Lower lobe of right lung (tissue), 2 donors: ENCODE measurements at places on chromosomes 5 and 9. TPM values are rescaled to one million over a fixed set of nuclear protein-coding genes. Genes with fewer than 3 reads are reported as not detected.

- DNase-seq, result peak; percentile 74
- no peaks in the 10 kb centered on the region for H3K36me3 ChIP-seq
- no peak overlapping the region for H3K4me3 ChIP-seq
- H3K27ac ChIP-seq, result peak overlapping the region; percentile 69
Observed at GRCh38 chr5:132500931-132501628, 10.5 kb upstream of the IRF1 start.

DNA sequence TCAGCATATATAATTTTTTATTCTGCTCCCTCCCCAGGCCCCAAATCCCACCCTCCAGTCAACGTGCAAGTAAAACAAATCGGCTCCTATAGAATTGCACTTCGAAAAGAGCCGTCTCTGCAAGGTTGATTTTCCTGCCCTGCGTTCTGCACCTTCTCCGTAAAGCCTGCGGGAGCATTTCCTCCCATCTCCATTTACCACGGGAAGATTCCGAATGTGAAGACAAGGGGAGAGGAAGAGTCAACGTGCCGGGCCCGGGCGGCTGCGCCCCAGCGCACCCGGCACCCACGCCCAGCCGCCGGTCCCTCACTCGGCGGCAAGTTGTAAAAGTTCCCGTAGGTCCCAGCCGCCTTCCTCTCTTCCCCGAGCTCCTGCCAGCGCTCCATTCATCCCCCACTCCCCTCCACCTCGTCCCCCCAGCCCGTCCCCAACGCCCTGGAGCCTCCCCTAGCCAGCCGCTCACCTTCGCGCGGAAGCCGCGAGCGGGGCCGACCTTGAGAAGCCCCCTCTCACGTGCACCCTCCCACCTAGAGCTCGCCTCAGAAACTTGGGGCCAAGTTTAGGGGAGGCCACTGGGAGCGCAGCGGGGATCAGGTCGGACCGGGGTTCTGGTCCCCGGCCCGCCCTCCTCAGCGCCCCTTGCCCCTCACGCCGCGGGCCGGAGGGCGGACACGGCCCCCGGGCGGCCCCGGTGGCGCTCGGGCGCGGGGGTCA is 431 bp downstream of the BNC2 start:
- peak overlapping the region; percentile 61 for H3K4me3 ChIP-seq
- H3K4me1 ChIP-seq, result no peaks in the 10 kb centered on the region
- DNase-seq, result no peak
- H3K27me3 ChIP-seq, result peaks cover 9% of the 10 kb centered on the region
- no peaks in the 10 kb centered on the region for H3K36me3 ChIP-seq

DNA sequence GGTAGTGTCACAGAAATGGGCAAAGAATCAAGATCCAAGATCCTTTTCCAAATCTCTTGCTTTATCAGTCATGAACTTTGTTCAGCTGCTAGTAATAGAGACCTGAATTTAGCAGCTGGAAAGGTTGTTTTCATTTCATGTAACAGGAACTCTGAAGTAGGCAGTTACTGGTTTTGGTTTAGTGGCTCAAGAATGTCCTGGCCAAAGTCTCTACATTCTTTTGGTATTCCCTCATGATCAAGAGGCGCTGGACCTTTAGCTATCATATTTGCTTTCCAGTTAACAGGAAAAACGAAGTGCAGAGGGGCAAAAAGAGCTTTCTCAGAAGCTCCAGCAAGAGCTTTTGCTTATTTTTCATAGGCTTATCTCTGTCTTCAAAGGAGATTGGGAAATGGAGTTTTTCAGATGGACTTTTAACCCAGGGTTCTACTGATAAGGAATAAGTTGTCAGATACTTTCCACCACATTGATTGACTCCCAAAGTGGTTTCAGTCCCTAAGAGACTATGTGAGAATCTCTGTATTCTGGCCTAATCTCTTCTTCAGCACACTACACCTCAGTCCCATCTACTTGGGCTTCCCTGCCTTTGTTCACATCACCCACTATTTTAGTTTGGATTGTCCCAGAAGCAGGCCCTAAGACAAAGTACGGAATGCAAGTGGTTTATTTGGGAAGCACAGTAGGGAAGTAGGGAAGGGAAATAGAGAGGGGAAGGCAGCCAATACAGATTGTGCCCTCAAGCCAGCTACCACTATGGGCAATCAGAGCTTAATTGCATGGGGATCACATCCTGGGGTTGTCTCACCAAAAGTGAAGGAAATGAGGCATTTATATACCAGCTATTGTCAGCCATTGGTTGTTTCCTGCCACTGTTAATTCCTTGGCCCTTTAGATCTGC is 359.3 kb downstream of the LRRC70 start:
- H3K4me3 ChIP-seq, result no peak overlapping the region
- no peaks in the 10 kb centered on the region for H3K36me3 ChIP-seq
- peaks cover 14% of the 10 kb centered on the region for H3K4me1 ChIP-seq
- H3K27ac ChIP-seq, result no peak overlapping the region

- no peak overlapping the region for H3K27ac ChIP-seq
- H3K4me1 ChIP-seq, result no peaks in the 10 kb centered on the region
- no peaks in the 10 kb centered on the region for H3K27me3 ChIP-seq
- no peak for DNase-seq
- H3K36me3 ChIP-seq, result no peaks in the 10 kb centered on the region
Observed at GRCh38 chr9:79215821-79216220, 355.9 kb upstream of the TLE4 start.

- H3K27me3 ChIP-seq, result no peaks in the 10 kb centered on the region
- H3K27ac ChIP-seq, result peak overlapping the region; percentile 73
- DNase-seq, result peak; percentile 62
- H3K36me3 ChIP-seq, result no peaks in the 10 kb centered on the region
Observed at GRCh38 chr5:134503088-134503936, 22.2 kb upstream of the JADE2 start.

DNA sequence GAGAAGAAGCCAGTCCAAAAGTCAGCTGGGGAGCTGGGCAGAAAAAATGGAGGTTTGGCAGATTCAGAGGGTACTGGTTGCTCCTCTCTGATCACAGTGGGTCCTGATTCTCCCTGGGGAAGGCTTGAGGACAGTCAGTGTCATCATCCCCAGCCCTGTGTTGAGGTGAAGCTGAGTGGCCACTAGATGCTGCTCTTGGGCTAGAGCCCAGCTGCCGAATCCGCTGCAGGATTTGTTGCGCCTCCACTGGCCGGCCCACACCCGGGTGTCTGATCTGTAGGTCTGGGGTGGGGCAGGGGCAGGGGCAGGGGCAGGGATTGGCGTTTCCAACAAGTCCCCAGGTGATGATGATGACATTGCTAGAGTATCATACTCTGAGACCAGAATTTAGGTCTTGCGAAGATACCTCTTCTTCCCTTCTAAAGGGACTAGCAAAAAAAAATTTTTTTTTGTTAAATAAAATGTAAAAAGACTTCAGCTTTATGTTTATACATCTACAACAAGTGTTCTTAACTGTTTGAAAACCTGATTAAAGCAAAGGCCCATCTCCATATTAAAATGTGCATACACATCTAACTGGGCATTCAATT is 106.8 kb downstream of the PDE6A start:
- H3K4me3 ChIP-seq, result no peak overlapping the region
- no peak for DNase-seq
- H3K36me3 ChIP-seq, result peaks cover 7% of the 10 kb centered on the region

DNA sequence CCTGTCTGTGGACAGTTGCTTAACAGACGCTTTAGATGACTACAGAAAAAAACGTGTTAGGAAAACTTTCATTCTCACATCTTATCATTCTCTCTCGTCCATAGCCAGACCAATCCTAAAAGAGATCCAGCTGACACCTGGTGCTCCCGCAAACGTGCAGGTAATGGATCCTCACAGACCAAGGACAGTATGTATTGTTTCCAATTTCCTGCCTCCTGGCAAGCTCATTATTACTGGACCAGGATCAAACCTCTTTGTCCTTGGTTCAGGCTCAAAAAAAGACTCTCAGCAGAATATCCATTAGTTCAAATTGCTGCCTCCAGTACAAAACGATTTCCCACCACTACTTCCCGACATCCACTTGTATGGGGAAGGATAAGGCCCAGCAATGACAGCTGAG is 62.4 kb downstream of the SERINC5 start:
- H3K4me1 ChIP-seq, result peaks cover 57% of the 10 kb centered on the region
- no peak overlapping the region for H3K4me3 ChIP-seq
- no peak for DNase-seq
- no peaks in the 10 kb centered on the region for H3K27me3 ChIP-seq

DNA sequence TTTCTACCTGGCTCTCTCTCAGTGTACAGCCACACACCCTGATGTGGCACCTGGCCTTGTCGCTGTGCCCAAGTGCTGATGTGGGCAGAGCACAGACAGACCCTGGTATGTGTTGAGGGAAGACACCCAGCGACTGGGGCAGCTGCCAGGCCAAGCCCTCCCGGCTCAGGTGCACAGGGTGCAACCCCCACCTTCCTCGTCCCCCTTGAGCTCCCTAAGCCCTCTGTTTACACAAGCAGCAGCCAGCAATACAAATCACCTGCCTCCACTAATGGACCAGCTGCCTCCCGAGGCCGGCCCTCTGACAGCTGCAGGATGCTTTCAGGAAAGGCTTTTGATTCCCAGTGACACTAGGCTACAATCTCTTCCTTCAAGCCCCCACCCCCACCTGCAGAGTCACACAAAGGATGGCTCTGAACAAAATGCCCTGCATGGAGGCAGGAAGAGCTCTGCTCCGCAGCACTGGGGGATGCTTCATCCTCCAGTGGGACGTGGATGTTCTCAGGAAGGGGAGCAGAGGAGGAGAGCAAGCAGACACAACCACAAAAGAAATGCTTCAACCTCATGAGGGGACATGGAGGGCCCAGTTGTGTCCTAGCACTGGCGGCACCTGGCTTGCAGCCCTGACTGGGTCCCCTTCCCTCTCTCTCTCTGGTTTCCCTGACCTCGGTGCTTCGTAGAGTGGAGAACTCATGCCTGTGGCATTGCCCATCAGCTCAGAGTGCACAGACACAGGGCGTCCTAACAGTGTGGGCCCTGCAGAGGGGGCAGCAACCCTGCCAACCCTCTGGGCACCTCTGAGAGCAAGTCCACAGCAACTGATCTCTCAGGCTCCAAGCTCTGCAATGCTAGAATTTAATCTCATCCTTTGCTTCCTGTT is 140.8 kb downstream of the BARX1 start:
- H3K27ac ChIP-seq, result no peak overlapping the region
- H3K27me3 ChIP-seq, result peaks cover 9% of the 10 kb centered on the region
- no peaks in the 10 kb centered on the region for H3K4me1 ChIP-seq
- DNase-seq, result no peak

DNA sequence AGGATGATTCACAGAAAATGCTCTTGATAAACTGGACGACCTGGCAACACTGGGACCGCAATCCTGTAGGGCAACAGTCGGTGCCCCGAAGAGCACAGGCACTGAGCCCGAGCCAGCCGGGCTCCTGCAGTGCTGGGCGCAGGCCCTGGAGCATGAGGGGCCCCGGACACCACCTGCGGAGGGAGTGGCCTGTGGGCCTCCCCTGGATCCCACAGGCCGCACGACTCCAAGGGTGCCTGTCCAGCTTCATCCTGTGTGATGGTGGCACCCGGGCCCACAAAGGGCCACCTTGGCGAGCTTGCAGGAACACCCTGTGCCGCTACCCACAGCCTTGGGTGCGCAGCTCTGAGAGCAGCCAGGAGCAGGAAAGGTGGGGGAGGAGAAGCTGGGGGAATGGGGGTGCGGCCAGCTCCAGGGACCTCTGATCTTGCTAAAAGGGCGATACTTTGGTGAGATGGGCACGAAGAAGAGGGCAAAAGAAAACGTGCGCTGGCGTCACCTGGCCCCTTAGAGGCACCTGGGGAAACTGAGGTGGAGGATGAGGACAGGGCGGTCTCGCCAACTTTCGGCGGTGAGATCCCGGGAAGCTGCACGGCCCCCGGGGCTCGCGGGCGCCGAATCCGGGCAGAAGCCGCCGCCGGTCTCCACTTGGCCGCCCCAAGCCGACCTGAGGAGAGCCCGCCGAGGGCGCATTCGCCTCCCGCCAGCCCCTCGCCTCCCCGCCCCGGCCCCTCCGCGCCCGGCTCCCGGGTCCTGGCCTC is 722 bp downstream of the TBC1D9B start:
- H3K36me3 ChIP-seq, result peaks cover 27% of the 10 kb centered on the region
- H3K4me3 ChIP-seq, result peak overlapping the region; percentile 72
- peak overlapping the region; percentile 65 for H3K27ac ChIP-seq
- peak; percentile 60 for DNase-seq

- DNase-seq, result no peak
- H3K4me1 ChIP-seq, result peaks cover 74% of the 10 kb centered on the region
- peaks cover 23% of the 10 kb centered on the region for H3K36me3 ChIP-seq
Observed at GRCh38 chr5:150645070-150645700, 4.7 kb downstream of the SYNPO start.

- no peaks in the 10 kb centered on the region for H3K36me3 ChIP-seq
- DNase-seq, result no peak
- H3K4me3 ChIP-seq, result no peak overlapping the region
- H3K27ac ChIP-seq, result no peak overlapping the region
- H3K4me1 ChIP-seq, result no peaks in the 10 kb centered on the region
- H3K27me3 ChIP-seq, result no peaks in the 10 kb centered on the region
Observed at GRCh38 chr5:111851631-111852548, 94.9 kb upstream of the NREP start.

GRCh38 chr5:124279146-124279876 is 467.1 kb downstream of the ZNF608 start:
- no peaks in the 10 kb centered on the region for H3K36me3 ChIP-seq
- H3K4me1 ChIP-seq, result no peaks in the 10 kb centered on the region
- no peaks in the 10 kb centered on the region for H3K27me3 ChIP-seq

GRCh38 chr9:132647806-132648205 is 22.0 kb downstream of the DDX31 start:
- no peaks in the 10 kb centered on the region for H3K4me1 ChIP-seq
- no peak for DNase-seq
- no peaks in the 10 kb centered on the region for H3K27me3 ChIP-seq
- H3K4me3 ChIP-seq, result no peak overlapping the region

DNA sequence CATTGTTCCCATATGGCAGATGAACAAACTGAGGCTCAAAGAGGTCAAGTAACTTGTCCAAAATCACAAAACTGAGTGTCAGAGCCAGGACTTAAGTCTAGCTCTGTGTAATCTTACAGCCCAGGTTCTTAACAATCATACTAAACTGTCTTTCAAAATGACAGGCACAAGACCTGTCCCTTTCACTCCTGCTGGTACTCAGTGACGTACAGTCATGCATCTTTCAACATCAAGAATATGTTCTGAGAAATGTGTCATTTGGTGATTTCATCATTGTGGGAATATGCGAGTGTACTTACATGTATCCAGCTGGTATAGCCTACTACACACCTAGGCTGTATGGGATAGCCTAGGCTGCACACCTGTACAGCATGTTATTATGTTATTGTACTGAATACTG is 646.8 kb upstream of the WWC1 start:
- no peak overlapping the region for H3K27ac ChIP-seq
- H3K4me1 ChIP-seq, result peaks cover 3% of the 10 kb centered on the region
- H3K36me3 ChIP-seq, result no peaks in the 10 kb centered on the region
- no peak overlapping the region for H3K4me3 ChIP-seq

Gene PTPRD
- 17.2 TPM for total RNA-seq

Gene NMUR2
- not detected for total RNA-seq

Gene GPR107
- 43.0 TPM for total RNA-seq

Gene FOXD1
- 0.74 TPM for total RNA-seq

Gene KIF4B
- total RNA-seq, result not detected

Gene PROB1
- 0.86 TPM for total RNA-seq
